Activated T-helper 17 cell treated with anti-CD3 and anti-CD28 coated beads, Interleukin-2, amount 50 U/mL, for 72 hours (primary cell): ENCODE measurements at places on chromosomes 16 and 17.
A peak's percentile ranks its signal among the peaks of the same experiment; 100 is the strongest.

DNA sequence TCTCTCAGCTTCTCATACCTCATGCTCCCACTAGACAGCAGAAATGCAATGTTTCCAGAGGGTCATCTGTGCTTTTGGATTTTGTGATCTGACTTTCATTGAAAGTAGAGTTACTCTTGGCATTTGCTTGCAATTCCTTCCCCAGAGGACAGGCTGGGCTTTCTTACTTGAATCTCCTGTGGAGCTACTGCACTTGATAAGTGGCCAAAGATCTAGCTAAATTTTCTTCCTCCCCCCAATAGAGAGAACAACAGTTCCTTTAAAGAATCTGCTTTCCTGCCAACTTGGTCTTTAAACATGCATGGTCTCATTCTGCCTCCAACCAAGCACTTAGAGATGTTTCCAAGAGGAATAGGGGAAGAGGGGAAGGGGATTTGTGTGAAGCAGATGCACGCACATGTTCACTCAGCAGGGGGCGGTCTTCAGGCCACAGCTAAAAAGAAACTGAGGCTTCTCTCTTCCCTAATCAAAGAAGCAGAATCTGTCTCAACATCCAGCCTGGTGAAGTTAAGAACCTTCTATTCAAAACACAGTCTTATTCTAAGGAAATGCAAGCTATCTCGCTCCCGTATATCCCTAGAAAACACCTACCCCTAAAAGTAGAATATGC is 229.6 kb downstream of the ZFHX3 start:
- ATAC-seq = no peak

DNA sequence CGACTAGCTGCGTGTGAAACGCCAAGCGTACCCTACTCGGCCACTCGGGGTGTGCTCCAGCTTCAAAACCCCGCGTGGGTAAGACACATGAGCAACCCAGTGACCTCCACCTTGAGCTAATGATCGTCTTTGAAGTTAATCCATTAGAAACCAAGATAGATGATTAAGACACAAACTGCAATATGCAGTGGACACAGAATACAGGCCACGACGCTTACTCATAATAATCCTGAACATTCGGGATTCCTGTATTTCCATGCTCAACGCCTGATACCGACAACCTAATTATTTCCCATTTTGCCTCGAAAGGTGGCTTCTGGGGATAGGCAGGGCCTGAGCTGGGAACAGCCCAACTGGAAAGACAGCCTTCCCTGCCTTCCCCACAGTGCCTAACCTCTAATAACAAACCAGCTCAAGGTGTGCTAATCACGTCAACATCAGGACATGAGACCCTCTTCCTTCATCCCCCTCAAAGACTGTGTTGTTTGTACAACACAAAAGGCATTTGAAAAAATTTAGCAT is 504 bp upstream of the COPRS start:
- ATAC-seq = no peak

DNA sequence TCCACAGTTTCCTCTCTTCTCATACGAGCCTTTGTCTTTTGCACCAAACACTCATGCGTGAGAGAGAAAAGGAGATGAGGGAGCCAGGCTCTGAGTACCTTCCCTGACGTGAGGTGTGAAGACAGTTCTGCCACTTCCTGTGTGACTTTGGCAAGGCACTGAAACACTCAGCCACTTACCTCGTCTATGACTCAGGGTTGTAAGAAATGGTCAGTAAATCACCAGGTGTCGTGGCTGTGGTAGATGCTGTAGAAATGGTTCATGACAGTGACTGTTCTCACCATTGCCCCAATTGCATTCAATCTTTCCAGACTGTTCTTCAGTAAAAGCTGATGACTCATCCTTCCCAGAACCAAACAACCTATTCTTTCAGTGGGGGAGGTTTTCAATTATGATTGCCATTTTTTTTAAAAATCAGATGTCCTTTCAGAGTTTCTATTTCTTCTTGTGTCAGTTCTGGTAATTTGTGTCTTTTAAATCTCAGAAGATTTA is 49.2 kb upstream of the CBFA2T3 start:
- ATAC-seq = peak; percentile 99

GRCh38 chr17:57293077-57293476 is 36.8 kb downstream of the MSI2 start:
- no peak for ATAC-seq

DNA sequence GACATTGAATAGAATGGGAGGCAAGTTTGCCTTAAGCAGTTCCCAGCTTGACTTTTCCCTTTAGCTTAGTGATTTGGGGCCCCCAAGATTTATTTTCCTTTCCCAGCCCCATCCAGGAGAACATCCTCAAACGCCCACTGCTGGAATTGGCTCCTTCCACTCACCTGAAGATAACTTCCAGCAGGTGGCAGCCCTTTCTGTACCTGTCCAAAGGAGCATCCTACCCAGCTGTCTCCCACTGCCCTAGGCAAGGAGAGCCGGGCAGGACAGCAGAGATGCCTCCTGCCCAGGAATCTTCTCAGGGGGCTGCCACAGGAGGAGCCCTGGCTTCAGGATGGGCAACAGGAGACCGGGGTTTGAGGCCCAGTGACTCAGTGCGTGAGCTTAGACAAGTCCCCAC is 6.4 kb downstream of the CACNG5 start:
- no peak for ATAC-seq

- no peak for ATAC-seq
These were observed 343.3 kb downstream of the SLC39A11 start for GRCh38 chr17:72749119-72749572.

- peak; percentile 85 for ATAC-seq
These were observed 224.9 kb downstream of the SEC14L1 start for GRCh38 chr17:77365584-77366186.

DNA sequence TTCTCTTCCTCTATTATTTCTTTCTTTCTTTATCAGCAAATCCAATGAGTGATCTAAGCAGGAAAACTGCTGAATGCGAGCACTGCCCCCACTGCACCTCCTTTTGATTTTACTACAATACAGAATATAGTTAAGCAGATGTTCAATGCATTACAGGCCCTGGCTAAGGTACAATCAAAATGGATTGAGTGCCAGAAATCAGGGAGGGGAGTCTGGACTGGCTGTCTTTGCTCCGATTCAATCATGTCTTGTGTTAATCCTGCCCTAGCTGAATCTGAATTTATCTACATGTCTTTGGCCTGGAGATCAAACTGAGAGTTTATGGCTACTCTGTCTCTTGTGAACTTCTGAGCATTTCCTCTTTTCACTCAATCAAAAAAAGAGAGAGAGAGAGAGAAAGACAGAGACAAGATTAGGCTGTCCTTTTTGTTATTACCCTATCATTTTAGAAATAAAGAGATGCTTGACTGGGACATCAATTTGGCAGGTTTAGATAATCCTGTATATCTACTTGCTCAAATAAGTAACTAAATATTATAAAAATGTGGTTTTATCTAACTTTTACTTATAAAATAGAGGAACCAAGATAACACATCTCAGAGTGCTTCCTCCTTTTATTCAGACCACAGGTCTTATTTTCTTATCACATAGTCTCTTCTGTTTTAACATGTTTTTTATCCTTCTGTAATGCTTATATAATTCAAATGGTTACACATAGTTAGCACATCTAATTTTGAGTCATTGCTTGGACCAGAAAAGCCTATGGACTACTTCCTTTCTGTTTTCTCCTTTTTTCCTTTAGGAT is 656.2 kb downstream of the KCNJ2 start:
- ATAC-seq = no peak

DNA sequence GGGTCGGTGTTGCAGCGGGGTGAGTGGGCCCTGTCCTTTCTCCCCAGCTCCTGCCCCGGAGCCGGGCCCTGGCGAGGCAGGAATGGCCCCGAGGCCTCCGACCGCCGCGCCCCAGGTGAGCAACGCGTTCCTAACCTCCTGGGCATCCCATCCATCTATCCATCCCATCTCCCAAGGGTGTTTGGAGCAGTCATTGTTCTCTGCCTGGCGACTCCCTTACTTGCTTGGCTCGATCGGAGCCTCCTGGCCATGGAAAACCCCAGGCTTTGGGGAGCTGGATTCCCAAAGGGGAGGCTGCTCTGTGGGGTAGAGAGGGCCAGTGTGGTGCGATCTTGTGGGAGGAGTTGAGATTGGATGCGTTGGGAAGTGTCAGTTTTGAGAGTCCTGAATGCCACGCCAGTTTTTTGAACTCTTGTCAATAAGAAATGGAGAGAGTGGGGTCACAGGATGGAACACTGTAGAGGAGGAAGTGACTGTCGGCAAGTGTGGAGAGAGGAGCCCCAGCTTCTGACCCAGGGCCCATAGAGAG is 684 bp downstream of the ZFP90 start:
- peak; percentile 40 for ATAC-seq
